ENCODE measurements at places on chromosomes 5 and 9.

GRCh38 chr9:74132986-74133385, 364.1 kb upstream of the RORB start:
- DNase-seq, result no peak

- no peak for DNase-seq
Measured at GRCh38 chr5:75992753-75993152, 90.4 kb upstream of the SV2C start.

- DNase-seq, result no peak
Measured at GRCh38 chr5:77635917-77636640, 2.4 kb downstream of the OTP start.

DNA sequence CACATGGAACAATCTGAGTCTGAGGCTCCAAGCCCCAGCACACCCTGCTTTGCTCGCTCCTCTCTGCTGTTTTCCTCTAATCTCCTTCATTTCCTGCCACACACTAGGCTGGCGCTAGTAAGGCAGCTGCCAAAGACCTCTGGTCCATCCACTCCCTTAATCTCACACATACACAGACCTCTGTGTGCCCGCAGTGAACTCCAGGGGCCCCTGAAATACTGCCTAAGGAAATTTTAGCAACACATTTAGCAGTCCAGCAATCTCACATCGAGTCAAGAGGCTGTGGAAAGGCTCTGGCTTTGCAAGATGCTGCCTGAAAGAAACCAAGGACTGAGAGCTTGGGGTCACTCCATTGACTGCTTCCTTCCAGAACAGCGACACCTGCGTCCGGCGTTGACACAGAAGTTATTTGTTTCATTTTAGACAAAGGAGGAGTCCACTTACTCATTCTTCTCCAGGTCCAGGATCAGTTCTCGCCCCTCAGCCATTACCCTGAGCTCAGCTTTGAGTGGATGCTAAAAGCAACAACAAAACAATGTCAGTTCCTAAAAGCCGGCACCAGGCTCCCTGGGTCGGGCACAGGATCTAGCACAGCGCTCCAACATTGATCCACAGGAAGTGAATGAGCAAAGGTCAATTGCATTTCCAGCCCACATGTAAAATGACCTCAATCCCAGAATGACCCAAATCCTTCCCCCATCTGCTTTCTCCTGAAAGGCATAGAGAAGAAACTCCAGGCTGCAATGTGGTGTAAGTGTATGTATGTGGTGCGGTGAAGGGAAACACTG, 11.5 kb downstream of the ADAM19 start:
- no peak for DNase-seq

GRCh38 chr5:96088706-96089498, 127.3 kb upstream of the ELL2 start:
- no peak for DNase-seq

GRCh38 chr5:53501054-53501453, 20.6 kb downstream of the FST start:
- no peak for DNase-seq

DNA sequence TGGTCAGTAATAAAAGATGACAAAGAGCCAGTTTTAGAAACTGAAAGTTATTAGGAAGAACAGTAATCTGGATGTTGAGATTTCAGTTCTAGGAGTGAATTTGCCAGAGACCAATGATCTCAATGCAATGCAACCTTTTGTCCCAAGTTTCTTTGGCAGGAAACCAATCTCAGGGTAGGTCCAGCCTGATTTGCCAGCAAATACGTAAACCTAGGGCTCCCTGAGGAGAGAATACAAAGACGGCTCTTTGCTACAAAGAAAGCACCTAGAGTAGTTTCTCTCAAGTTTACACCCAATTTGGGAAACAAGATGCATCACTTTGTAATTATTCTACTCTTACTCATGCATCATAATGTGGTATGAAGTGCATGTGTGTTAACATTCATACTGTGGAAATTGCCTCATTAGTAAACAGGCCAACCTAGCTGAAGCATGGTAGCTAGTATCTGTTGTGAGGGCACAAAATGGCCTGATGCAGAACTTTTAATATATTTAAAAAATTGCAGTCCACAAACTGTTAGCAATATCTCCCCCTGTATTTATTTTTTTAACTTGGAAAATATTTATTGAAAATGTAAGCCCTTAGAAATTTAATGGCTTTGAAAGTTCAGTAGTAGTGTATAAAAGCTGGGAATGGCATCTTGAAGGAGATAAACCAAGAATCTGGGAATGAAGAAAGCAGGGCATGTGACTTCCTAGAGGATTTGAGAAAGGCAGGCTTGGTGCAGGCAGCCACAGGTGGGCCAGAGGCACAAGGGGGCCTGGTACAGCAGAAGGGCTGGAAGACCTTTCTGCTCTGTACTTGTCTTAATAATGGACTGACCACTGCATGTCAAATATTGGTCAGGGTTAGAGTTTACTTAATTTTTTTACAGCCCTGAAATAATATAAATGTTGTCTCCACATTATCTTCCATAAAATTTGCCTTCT, 59.5 kb downstream of the MAST4 start:
- DNase-seq, result no peak

- DNase-seq, result no peak
Measured at GRCh38 chr9:107279086-107279485, 4.0 kb upstream of the RAD23B start.

DNA sequence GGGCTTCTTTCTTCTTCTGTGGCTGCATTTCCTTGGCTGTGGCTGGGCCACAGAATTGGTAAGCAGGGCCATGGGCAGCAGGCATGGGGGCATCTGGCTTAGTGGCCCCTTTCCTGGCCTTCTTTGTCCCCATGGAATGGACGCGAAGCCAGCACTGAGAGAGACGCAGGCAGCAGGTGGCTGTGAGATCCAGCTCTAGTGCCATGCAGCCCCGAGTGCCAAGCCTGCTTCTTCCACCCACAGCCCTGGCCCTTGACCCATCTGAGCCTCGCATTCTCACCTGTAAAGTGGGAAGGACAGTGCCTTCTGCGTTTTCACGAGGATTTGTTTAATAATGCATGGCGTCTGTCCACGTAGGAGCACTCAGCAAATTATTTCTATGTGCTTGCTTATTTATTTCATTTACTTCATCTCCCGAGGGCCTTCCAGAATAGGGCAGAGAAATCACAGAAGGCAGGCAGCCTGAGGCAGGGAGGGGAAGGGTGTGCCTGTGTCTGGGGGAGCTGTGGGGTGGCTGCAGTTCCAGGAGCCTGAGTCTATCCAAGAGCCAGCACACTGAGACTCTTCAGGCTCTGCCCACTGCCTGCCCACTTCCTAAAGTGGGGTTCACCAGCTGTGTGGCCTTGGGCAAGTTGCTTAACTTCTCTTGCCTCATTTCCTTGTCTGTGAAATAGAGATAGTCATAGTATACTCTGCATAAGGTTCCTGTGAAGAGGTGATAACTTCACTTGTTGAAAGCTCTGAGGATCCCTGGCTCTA, 55.2 kb downstream of the NTNG2 start:
- no peak for DNase-seq

DNA sequence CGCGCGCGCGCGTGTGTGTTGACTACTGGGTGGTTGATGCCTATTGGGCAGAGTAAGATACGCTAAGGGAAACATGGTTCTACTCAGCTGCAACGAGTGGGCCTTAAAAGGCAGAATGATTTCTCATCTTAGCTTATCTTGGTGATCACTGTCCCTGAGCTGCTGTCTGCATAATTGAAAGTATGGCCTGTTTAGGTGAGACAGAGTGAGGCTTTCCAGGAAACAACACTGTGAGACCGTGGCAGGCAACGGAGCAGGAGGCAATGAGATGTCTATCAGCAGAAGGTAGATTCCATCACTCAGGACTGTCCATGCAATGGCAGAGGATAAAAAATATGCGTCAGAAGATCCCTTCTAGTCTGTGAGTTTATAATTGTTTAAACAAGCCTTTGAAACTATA, 277.2 kb downstream of the TRIM32 start:
- no peak for DNase-seq

GRCh38 chr5:4230786-4231641, 635.4 kb downstream of the IRX1 start:
- no peak for DNase-seq

GRCh38 chr9:76516871-76517270, 57.9 kb downstream of the GCNT1 start:
- no peak for DNase-seq

DNA sequence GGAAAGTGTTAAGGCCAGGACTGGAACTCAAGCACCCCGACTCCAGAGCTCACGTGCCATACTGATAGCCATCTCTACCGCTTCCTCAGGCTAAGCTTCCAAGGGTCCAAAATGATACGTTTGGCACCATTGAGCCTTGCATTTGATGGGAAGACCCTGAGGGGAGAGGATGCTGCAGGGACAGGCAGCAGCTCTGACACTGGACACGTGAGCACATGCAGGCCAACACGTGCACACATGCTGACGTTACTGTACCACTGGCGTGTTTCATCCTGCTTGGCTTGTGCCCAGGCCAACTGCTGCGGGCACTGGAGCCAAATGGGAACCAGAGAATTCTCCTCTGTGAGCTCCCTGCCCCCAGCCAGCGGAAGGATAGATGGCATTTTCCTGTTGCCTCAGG, 5.2 kb downstream of the FAT2 start:
- no peak for DNase-seq

DNA sequence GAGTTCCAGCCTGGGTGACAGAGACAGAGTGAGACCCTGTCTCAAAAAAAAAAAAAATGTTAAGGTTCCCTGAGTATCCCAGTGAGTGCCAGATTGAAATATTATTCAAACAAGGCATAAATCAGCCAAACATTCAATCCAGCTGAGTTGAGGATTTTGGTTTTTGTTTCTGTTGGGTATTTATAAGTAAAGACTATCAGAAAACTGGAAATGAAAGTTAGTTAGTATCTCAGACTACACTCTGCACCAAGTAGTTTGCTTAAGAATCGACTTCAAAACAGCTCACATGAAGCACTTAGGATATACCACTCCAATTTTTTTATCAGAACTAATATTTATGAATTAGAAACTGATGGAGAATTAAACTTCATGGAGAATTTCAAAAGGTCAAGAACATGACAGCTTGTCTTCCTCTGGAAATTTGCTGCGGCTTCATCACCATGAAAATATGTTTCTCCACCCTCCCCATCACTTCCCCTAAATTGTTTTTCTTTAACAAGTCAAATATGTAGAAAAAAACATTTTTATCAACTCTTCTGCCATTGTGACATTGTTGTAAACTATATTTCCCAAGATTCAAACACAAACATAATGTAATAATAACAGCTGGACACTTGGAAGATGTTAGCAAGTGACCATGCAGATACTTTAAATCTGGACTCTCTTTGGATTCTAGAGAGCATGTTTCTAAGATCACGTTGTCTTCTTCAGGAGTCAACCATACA, 110.0 kb upstream of the PTGER4 start:
- DNase-seq, result no peak

DNA sequence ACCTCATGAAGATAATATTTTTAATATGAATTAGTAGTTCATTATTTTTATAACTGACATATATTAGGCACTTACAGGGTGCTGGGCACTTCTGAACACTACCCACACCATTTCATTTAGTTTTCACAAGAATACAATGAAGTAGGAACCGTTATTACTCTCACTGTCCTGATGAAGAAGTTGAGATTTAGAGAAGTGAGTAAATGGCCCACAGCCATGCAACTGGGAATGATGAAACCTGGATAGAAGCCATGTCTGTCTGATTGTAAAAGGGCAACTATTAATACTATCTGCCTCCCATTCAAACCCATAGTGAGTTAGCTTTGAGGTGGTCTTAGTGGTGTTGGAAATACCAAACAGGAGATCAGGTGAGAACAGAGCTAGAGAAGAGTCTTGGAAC, 29.6 kb upstream of the OTULINL start:
- DNase-seq, result no peak

DNA sequence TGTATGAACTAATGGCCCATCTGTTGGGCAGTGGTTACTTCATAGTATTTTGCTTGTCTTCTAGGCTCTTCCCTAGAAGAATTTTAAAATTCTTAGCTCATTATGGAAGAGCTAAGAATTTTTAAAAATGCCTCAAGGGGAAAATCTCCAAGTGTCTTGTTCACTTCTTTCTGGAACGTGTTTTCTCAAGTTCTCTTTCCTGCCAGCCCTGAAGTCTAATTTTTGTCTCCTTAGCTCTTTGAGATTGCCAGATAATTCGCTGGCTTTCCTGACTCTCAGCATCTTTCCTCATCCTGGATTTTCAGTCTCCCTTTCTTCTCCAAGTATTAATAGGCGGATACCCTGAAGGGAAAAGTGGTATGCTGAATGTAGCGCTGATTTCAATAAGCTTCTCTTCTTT, 395.4 kb downstream of the ARRDC3 start:
- no peak for DNase-seq

DNA sequence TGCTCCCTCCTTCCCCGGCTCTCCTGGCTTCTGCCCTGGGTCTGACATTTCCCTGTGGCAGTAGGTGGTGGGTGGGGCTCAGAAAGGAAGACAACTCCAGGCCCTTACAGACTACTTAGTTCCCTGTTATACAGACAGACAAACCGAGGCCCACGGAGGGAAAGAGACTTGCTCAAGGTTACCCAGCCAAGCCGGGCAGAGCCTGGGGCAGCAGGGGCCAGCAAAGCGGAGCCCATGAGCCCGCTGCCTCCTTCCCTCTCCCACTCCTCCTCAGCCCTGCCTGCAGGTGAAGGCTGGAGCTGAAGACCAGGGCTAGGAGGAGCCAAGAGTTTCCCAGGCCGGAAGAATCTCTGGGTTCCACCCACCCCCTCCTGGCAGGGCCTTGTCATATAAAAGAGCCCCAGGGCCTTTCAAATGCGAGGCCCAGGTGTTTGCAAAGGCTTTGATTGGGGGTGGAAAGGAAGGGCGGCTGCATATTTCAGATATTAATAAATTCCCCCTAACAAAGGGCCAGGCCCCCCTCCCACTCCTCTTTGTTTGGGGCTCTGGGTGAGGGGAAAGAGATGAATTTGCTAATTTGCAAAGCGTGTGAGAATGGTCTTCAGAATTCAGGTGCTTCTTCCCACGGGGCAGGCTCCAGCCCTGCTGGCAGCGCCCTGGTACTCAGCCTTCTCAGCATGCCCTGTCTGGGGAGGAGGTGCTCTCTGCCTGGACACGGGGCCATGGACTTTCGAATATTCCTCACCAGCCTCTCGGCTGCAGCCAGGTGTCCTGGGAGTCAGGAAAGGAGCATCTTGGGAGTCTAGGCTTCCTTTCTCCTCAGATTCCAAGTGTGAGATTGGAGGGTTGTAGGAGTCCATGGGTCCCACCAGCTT, 21.5 kb downstream of the SLC6A7 start:
- DNase-seq, result no peak

DNA sequence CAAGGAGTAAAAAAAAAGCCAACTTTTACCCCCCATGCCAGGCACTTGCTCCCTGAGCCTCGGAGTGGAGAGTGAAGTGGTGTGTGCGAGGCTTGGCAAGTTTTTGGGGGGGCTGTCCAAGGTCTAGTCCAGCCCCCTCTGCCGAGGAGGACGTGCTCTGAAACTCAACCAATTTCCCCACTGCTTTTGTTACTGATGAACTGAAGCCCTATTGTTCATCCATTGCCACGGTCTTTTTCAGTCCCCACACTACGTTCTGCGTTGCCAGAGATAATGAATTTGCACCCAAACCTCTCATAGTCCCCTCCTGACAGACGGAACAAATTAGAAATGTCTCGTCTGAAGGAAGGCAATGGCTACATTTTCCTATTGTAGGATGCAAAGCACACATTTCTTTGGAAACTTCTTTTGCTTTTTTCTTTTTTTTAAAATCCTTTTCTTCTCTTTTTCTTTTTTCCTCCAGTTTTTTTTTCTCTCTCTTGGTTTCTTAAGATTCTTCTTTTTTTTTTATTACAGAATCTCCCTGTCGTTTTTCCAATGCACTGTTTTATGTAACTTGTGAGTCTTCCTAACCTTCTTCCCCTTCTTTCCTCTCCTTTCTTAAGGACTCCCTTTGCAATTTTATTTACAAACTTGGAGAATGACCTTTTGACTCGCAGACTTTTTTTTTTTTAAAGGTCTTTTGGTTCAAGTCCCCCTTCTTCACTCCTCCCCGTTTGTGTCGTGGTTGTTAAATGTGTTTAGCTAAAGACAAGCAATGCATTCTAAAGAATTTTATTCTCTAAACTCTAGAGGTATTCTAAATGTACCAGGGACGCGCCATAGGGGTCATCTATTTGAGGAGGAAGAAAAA, 209.5 kb downstream of the MEF2C start:
- no peak for DNase-seq

All from H54 (cell line).